ENCODE measurements at places on chromosomes 1 and 21. TPM values are rescaled to one million over a fixed set of nuclear protein-coding genes. Genes with fewer than 3 reads are reported as not detected.

GBP3 gene
- total RNA-seq, result 50.5 TPM

FAF1 gene
- 72.3 TPM for total RNA-seq

CA6 gene
- total RNA-seq, result not detected

PTGFR gene
- total RNA-seq, result 222 TPM

TESK2 gene
- 4.2 TPM for total RNA-seq

SPRR2F gene
- total RNA-seq, result not detected

CD101 gene
- total RNA-seq, result 0.49 TPM

CAMSAP2 gene
- total RNA-seq, result 48.2 TPM

KRTAP11-1 gene
- total RNA-seq, result not detected

RNU1-4 gene
- total RNA-seq, result under 0.01 TPM

CLEC20A gene
- not detected for total RNA-seq

LY9 gene
- not detected for total RNA-seq

RGS18 gene
- total RNA-seq, result not detected

RIPK4 gene
- total RNA-seq, result 0.49 TPM

KLHL20 gene
- total RNA-seq, result 36.8 TPM

MCOLN3 gene
- 0.97 TPM for total RNA-seq

APOBEC4 gene
- not detected for total RNA-seq

GRHL3 gene
- total RNA-seq, result not detected

LCE2C gene
- total RNA-seq, result not detected

CASZ1 gene
- total RNA-seq, result 0.36 TPM

DIO1 gene
- total RNA-seq, result not detected

All from hair follicle dermal papilla cell (primary cell).